ENCODE measurements at places on chromosomes 12 and 14.

- no peak for DNase-seq
Measured at GRCh38 chr12:79360936-79361335, 329.8 kb downstream of the PAWR start.

- no peak for DNase-seq
Measured at GRCh38 chr12:87152841-87153528, 876.2 kb downstream of the C12orf50 start.

GRCh38 chr12:128652136-128652751 is 171.5 kb downstream of the SLC15A4 start:
- DNase-seq, result no peak

DNA sequence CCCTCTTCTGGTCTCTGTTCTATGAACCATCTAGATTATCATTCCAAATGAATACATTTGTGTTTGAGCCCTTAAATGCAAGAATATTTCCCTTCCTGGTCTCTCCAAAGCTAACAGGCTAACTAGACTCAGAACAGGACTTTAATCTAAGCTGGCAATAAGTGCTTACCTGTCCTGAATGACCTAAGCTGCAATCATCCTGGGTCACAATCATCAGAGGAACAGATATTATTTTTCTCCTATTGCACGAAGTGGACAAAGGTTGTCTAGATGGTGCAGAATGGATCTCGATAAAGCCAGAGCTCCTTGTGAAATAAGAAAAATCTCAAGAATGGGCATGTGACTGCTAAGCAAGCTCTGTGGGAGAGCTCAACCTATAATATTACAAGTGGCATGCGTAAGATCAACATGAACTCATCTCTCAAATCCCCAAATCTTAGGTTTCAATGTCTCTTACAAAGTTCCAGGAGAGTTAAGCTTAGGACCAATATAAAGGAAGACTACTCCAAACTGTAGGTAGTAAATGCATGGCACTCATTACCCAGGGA is 10.6 kb upstream of the NUMB start:
- DNase-seq, result no peak

DNA sequence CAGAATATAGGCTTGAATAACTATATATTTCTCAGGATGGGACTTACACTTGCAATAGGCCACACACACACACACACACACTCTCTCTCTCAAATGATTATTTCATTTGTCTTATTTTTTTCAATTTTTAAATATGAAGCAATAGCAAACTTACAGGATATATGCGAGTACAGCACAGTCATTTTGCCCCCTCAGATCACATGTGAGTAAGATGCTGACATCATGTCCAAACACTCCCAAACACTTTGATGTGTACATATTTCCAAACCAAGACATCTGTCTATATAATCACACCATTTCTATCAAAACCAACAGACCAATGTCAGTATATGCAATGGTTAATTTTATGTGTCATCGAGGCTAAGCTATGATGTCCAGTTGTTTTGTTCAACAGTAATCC is 1535.9 kb upstream of the FLRT2 start:
- DNase-seq, result no peak

DNA sequence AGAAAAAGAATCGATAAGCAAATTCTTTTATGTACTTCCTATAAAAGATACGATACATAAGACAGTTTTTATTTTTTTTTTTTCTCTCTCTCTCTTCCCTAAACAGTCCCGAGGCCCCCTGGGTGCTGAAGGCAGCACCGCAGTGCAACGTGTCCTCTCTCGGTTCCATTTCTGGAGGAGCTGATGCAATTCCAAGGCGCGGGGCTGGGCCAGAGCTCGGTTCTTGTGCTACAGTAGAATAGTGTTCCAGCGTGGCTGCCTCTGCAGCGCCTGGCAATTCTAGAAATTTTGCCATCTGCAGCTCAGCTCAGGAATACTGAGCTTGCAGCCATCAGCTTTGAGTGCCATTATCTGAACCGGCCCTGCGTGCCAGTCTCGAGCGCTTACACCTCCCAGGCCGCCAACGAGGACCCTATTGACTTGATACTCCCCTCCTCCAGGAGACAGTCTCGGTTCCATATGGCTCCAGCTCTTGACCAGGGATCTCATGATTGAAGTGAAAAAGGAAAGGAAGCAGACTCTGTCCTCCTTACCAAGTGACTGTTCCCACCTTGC is 630 bp downstream of the ALDH1L2 start:
- peak; percentile 18 for DNase-seq

DNA sequence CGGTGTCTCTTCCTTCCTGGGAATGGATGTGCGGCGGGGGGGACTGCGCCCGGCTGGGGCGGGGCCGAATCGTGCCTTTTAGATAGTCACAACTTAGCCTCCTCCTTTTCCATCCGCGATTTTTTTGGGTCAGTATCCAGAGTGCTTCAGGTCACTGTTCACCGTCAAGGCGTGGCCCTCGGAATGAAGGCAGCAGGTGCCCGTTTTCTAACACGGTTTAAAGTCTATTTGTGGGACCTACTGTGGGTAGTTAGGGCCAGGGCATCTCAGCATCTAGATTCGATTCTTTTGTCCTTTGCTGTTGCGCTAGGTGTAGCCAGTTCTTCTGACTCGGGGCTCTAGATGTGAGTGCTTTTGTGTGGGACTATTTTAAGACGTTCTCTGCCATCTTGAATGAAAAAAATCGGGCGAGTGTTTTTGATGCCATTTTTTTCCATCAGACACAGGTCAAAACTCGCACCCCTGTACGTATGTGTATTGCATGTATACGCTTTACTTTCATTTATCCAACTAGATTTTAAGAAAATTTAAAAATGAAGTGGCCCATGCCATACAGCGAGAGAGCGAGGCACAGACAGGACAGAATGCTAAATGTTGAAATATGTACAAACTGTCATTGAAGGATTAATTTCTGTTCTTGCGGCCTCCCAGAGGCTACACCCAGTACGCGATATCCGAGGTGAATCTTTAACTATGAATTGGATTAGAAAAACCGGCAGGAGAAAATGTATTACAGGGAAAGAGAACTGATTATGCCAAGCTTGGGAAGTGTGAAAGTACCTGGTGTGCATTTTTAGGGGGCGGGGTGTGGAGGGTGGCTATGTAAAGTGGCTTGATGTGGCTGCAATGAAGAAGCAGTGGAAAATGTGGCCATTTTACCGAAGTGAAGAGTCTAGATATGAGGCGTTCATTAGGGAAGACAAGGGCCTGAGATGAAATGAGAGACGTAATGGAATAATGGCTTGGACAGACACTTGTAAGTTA is 835 bp downstream of the VEZT start:
- no peak for DNase-seq

DNA sequence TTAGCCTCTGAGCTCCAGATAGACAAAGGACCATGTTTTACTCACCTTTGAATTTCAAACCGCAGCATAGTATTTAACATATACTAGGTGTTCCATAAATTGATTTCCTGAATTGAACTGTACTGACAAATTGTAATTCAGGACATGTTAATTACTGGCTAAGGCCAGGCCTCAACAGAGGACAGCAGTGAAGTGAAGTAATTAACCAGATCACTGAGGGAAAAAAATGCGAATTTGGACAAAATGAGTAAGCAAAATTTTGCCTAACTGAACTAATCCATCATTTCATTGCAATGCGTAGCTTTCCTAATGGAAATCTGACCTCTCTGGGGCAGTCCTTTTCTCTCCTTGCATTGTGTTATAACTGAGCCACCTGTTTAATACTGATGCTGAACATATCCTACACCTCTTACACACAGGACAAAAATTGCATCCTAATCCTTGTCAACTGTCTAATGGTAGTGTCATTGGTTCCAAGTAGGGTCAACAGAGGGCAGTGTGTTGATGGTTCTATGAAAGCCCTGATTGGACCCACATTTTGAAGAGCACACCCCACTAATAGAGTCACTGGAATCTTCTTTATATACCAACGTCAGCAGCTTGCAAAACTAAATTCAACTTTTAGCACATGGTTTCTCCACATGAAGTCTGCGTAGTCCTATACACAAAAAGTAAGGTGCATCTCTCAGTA is 148.4 kb downstream of the SLC25A21 start:
- DNase-seq, result no peak

- no peak for DNase-seq
Measured at GRCh38 chr14:73997944-73998447, 21.1 kb downstream of the ENTPD5 start.

- DNase-seq, result no peak
Measured at GRCh38 chr12:17810399-17810798, 279.6 kb downstream of the RERGL start.

GRCh38 chr12:24721191-24721590 is 227.7 kb downstream of the BCAT1 start:
- no peak for DNase-seq

DNA sequence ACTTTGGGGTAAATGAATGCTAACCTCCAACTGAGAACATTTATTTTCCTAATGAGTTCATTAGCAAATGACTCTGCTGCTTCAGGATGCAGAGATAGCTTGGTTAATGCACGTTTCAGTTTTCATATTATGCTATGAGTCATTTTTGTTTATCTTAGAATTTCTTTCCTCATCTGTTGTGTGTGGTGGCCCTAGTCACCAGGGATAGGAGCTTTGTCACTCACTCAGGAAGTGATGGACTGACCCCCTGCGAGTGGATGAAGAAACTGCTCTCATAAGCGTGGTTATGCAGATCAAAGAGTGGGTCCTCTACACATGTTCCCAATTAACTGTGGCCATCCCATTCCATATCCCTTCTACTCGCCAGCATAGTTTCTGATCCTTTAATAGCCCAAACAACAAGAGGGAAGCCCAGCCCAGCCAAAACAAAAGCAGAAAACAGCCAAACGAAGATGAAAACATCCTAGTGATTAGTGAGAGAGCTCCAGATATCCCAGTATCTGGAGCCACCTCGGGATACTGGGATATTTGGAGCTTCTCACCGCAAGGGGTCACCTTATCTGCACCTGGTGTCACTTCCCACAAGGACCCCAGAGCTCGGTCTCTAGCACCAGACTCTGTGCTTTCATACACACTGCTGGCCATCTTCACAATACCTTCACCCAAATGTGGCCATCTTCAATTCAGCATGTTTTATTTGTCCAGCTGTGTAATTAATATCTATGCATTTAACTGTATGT is 8.6 kb downstream of the TC2N start:
- peak; percentile 73 for DNase-seq

DNA sequence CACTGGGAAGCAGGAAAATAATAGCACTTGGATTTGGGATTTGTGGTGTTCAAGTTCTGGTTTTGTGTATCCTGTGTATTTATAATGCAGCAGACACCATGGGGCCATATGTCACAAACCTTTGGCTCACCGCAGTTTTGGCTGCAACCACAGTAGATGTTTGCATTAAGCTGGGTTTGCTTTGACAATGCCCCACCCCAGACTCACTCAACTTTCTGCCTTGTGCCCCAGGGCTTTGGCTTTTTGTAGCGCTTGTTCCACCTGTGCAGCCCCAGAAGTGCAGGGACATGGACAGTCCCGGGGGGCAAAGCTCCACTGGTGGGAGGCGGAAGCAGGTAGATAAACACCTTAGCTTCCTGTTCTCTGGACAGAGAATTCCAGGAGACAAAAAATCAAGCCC is 446.9 kb downstream of the MED13L start:
- no peak for DNase-seq

DNA sequence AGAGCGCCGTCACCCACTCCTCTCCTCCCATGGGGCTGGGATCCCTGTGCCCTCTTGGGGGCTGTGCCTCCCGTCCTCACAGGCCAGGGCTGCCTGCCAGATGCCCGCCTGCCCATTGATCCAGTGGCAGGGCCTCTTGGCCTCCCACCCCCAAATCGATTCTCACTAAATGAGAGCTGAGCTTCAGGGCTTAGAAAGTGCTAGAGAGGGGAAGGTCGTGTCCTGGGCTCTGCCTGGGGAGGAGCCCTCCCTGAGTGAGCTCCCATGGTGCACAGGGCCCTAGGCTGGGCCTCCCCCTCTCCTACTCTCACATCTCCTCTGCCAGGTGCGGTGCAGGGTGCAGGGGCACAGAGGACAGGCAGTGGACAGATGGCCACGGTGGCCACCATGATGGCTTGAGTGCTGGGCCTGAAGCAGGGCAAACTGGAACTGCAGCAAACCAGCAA is 9.2 kb downstream of the BEGAIN start:
- no peak for DNase-seq

GRCh38 chr12:127191129-127191528 is 1075.8 kb upstream of the TMEM132C start:
- DNase-seq, result peak; percentile 35

- DNase-seq, result no peak
Measured at GRCh38 chr12:67355428-67356379, 86.5 kb downstream of the CAND1 start.

DNA sequence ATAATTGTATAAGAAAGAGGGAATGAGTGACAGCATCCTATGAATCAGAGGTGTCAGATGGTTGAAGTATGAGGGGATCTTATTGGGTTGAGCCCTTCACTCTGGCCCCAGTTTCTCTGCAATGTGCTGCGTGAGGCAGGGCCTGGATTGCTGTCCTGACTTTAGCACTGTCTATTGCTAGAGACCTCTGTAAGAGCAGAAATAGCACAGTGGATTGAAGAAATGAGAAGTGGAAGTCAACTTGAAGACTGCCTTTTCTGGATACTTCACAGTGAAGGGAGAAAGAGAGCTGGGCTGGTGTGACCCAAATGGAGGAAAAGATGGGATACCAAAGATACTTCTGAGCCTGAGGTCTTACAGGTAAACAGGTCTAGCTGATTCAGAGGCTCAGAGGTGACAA is 5.8 kb downstream of the ASCL4 start:
- no peak for DNase-seq

GRCh38 chr14:67729072-67729885 is 27.6 kb downstream of the RDH12 start:
- no peak for DNase-seq

- DNase-seq, result no peak
Measured at GRCh38 chr14:32764131-32764530, 174.5 kb upstream of the NPAS3 start.

DNA sequence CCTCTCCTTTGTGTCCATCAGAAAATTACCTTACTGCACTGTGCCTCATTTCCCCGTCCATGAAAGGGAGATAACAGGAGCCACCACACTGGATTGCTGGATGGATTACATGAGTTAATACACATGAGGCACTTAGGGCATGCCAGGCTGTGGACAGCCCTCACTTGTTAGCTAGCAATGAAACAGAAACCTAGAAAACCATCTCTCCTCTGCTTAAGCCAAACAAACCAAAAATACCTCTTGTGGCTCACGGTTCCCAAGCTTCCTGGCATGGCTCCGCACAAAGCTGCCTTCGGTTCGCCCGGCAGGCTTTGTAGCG is 660 bp upstream of the HCFC2 start:
- no peak for DNase-seq

- DNase-seq, result no peak
Measured at GRCh38 chr12:9634177-9634803, 26.6 kb upstream of the KLRB1 start.

GRCh38 chr14:49774106-49774505 is 6.2 kb downstream of the KLHDC2 start:
- no peak for DNase-seq

GRCh38 chr14:59582161-59582560 is 5.5 kb upstream of the CCDC175 start:
- DNase-seq, result no peak
